ENCODE measurements at places on chromosomes 11 and 22.

DNA sequence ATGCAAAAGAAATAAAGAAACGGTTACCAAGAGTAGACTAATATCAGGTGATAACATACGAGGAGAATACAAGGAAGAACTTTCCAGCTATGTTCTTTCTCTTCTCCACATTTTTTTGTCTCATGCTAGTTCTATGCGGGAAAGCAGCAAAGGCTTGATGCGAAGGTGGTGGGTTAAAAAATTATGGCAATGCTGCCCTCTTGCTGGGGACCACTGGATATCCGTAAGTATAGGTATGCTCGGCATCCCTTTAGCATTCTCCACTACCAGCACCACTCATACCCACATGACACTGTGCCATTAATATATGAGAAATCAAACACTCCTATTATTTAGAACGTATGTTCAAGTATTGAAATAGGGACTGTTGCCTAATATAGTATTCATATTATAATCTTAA, 776.4 kb downstream of the LRRC4C start:
- DNase-seq: no peak

DNA sequence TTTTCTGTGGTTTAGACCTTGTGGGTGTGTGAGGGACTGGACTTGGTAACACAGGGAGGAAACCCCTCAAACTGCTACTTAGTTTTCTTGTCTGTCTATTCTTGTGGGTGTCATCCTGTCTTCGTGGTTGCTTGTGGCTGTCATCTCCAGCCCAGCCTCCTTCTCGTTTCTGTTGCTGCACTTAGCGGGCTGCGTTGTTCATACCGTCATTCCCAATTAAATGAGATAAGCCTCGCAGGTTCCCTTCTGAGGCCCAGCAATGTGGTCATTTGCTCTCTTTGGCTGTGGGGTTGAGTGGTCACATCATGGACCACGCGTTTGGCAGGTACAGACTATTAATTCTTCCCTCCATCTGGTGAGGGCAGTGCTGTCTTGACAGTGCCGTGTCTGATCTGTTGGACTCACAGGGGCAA, 18.8 kb downstream of the PANX1 start:
- no peak for DNase-seq

GRCh38 chr22:22786301-22787115, 101.1 kb upstream of the IGLL5 start:
- no peak for DNase-seq

GRCh38 chr11:72242141-72242540, 1.8 kb downstream of the PHOX2A start:
- DNase-seq: no peak

- no peak for DNase-seq
Measured at GRCh38 chr11:70900540-70900939, 351.8 kb downstream of the SHANK2 start.

- peak; percentile 22 for DNase-seq
Measured at GRCh38 chr11:65225279-65226102, 36.3 kb upstream of the POLA2 start.

DNA sequence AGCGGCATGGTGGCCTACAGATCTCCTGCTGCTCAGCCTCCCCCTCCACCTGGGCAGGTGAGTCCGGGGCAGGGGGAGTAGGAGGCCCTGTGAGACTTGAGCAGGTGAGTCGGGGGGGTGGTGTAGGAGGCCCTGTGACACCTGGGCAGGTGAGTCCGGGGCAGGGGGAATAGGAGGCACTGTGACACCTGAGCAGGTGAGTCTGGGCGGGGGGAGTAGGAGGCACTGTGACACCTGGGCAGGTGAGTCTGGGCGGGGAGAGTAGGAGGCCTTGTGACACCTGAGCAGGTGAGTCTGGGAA, 299.3 kb downstream of the BRD1 start:
- no peak for DNase-seq

GRCh38 chr11:17760102-17761029, 25.8 kb downstream of the KCNC1 start:
- DNase-seq: peak; percentile 10

DNA sequence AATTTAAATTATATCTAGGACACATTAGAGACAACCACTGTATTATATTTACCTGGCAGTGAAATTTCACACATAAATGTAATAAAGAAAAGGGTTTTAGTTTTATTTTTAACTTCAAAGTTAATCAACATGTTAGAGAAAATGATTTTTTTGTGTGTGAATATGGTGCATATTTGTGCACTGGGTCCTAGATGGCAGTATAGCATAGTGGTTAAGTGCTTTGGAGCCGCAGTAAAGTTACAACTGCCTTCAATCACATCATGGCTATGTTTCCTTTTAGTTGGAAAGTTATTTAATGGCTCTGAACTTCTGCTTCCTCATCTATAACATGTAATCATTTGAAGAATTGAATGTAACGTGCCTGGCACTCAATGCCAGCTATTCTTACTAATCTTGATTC, 108.9 kb upstream of the DDI1 start:
- no peak for DNase-seq

DNA sequence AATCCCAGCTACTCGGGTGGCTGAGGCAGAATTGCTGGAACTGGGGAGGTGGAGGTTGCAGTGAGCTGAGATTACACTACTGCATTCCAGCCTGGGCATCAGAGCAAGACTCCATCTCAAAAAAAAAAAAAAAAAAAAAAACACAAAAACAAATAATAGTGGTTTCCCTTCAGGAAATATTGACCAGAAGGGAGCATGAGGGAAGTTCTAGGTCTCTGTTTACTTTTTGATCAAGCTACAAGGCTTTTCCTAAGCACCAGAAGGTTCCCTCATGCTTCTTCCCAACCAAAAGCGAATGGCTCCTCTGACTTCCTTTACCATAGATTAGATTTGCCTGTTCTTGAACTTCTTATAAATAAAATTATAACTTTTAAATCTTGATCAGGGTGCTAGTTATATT, 18.3 kb downstream of the MYO18B start:
- no peak for DNase-seq

DNA sequence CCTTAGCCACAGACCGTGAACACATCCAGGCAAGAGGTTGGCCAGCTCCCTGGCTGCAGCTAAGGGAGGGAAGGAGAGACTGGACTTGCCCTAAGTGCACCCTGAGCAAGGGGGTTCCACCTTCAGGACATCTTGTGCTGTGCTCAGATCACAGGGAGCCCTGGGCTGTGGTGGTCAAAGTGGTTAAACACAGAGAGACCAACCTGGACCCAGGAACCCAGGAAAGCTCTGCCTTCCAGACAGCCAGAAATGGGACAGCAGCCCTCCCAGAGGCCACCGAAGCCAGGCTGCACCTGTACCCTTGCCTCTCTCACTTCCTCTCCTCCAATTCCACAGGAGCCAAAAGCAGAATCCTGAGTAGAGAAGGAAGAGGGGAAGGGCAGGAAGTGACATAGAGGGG, 105.2 kb upstream of the TMEM45B start:
- no peak for DNase-seq

DNA sequence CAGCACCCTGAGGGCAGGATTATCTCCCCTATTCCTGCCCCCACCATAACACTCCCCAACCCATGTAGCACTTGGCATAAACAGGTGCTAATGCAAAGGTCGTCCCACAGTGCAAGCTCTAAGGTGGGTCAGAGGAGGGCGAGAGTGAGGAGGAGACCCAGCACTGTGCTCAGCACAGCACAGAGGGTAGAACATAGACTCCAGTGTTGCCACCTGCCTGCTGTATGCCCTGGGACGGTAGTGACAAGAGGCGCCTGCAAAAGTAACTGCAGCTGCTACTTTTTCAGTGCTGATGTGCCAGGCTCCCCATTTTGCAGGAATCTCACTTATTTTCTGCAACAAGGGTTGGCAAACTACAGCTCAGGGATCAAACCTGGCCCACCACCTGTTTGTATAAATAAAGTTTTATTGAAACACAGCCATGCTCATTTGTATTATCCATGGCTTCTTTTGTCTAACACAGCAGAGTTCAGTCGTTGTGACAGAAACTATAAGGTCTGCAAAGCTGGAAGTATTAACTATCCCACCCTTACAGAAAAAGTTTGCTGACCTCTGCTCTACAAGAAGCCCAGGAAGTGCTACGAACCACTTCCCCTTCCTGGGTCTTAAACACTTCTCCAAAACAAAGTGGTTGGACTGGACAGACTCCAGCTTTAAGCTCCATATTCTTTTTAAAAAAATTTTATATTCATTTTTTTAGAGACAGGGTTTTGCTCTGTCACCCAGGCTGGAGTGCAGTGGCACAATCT, 16.9 kb upstream of the CDC42BPG start:
- no peak for DNase-seq

GRCh38 chr22:23269441-23270211, 89.3 kb downstream of the BCR start:
- no peak for DNase-seq

GRCh38 chr11:96229354-96229977, 113.5 kb downstream of the MAML2 start:
- DNase-seq: no peak

- peak; percentile 12 for DNase-seq
Measured at GRCh38 chr11:94849839-94850238, 81.7 kb downstream of the AMOTL1 start.

- no peak for DNase-seq
Measured at GRCh38 chr11:30561691-30562415, 24.3 kb downstream of the MPPED2 start.

GRCh38 chr11:64996710-64997380, at the start of gene BATF2:
Gene BATF2, minus strand, starts transcription at chr11:64996971. Its CDS starts 57 bp downstream, at chr11:64996914.
- peak; percentile 41 for DNase-seq

DNA sequence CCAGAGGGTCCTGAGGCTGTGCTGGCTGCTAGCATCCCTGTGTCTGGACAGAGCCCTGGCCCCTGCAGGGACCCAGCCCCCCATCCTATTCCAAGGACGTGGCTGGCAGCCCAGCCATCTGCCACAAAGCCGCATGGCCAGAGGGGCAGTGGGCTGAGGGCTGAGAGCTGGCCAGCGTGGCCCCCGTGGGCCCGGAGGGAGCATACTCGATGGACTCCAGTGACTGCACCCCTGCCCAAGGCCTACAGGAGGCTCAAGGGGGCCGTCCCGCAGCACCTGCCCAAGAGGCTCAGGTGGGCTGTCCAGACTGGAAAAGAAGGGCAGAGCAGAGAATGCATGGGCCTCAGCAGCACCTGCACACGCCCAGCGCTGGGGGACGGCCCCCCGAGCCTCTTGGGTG, 13.1 kb downstream of the TSPAN4 start:
- no peak for DNase-seq

DNA sequence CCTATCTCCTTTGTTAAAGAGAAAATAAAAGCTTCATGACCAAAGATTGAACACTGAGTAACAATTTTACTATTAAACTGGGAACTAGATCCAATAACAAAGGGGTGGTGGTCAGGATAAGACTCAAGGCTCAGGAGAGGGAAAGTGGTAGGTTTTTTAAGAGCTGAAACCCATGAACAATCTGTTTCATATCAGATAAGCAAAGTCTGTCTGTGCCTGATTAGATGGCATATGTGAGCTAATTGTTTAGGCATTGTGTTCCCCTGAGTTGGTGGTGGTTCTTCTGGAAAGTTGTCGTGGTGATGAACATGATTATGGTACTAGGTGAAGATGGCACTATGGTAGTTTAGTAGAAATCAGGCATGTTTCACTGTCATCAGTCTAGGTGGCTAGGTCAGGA, 24.4 kb downstream of the USP47 start:
- no peak for DNase-seq

GRCh38 chr11:79437278-79437980, 3.4 kb downstream of the TENM4 start:
- DNase-seq: no peak

- no peak for DNase-seq
Measured at GRCh38 chr11:70066136-70066520, 12.0 kb upstream of the ANO1 start.

DNA sequence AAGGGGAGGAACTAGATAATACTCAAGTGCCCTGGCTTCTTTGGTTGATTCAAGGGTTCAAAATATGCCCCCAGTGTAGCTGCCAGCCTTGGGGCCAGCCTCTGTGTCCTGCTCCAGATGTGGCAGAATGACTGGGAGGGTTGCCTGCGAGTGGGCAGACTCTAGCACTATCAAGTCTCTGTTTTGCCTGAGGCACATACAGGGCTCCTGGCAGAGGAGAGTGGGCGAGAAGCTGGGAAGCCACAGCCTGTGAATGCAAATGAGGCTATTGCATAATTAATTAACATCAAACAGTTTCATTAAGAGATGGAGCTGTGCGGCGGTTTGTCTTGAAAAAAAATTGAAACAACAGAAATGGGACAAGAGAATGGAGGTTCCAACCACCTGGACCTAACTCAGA, 50.8 kb downstream of the BUD13 start:
- no peak for DNase-seq

DNA sequence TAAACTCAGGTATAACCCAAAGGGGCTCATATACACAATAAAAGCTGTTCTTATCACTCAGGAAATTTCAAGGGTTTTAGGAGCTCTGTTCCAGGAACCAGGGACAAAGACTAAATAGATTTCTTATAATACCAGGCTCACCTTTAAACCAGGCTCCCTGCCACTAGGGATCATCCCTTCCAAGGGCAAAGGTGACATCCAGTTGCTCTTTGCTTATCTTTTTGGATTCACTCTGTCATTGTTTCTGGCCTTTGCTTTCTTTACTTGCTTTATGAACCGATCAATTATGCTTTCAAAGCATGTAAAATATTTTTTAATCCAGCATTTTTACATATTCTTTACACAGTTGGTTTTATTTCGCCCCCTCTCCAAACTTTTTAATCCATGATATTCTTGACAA, 321.7 kb upstream of the SYN3 start:
- no peak for DNase-seq

GRCh38 chr11:57161351-57161750, 20.4 kb upstream of the LRRC55 start:
- DNase-seq: no peak

DNA sequence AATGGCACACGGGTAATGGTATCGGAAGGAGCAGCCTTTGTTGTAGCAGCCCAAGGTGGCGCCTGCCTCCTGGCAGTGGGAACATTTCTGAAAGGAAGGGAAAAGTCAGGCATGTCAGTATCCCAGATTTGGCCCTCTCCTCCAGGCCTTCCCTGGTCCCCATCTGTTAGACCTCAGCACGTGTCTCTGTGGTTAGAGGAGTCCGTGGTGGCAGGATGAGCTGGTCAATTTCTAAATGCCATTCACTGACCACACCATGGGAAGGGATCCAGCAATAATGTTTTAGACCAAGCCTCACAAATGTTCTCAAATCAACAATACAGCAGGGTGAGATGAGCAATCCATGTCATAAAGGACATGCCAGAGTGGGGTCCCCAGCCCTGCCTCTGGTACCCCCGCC, 49.0 kb upstream of the CYP2D6 start:
- DNase-seq: peak; percentile 56

DNA sequence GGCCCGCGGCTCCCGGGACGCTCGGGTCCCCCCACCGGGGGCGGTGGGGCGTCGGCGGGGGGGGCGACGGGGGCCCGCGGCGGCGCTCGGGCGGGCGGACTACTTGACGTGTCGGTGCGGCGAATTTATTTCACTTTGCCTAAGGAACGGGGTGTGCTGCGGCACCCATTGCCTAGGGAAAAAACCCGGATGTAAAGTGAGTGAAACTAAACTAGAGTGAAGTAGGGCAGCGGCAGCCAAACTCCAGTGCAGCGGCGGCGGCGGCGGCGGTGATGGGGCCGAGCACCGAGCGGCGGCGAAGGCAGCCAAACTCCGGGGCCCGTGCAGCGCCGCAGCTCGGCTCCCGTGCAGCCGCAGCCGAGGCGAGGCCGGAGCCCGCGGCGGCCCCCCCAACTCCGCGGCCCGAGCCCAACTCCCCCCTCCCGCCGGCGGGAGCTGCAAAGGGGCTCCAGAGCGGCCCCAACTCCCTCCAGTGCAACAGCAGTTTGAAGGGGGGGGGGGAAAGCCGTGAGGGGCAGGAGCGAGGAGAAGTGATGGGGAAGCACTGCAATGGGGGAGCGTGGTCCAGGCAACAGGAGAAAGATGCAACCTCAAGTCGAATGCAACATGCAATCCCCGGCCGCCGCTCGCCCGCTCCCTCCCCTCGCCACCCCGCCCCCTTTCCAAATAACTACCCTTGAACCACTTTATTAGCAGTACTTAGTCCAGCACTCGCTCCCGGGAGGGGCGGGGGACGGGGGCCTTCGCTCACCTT, 647 bp upstream of the PHF21A start:
- DNase-seq: peak; percentile 87
